ENCODE measurements at places on chromosomes 4 and X.

DNA sequence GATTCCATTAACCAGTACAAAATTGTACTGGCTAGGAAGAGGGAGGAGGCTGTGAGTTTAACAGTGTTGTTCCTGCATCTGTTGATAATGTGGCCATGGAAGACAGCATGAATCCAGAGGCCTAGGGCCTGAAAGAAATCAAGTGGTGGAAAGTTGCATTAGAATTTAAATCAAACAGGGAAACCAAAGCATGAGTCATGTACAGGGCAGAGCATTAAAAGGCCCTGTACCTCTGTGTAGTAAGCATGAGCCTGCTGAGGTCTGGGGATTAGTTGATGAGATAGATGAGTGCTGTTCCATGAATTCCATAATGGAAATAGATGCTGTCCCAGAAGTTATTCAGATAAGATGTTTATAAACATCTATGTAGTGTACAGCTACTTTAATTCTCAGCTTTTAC lies 58.3 kb downstream of the MID1IP1 start:
- peak; percentile 15 for DNase-seq

GRCh38 chr4:105632599-105632998 lies 75.9 kb downstream of the INTS12 start:
- no peak for DNase-seq

DNA sequence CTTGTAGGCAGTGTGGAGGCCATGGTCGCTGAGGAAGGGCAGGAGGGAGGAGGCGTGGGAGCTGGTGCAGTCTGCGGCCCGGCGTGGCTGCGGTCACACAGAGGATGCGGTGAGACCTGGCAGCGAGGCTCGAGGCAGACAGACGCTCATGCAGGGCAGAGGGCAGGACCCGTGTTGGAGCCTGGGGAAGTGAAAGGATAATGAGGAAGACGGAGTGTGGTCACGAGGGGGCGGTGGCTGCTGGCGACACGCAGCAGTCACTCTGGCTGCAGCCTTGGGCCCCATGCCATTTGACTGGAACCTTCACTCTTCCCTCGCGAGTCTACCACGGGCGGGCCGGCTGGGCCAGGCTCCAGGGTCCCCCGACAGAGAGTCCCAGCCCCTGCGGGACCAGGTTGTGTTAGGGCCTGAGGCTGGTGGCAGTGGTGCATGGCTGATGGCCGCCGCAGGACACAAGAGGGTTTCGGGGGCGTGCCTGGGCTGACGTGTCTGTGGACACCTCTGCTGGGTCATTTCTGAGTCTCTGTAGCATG lies 68.8 kb upstream of the HGFAC start:
- no peak for DNase-seq

DNA sequence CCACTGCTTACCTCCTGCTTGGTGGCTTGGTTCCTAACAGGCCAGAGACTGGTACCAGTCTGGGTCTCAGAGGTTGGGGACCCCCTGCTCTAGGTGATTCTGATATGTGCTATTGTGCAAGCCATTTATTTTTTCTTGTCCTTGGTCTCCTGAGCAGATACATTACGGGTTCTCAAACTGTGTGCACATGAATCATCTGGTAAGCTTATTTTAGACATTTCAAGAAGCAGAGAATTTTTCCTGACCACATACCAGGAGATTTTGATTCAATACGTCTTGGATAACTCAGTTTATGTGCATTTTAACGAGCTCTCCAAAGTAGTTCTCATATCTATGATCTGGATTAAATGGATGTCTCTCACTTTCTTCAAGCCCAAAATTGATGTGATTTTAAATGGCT lies 77.2 kb downstream of the FHIP1A start:
- DNase-seq = peak; percentile 32

GRCh38 chr4:129966175-129966574 lies 870.2 kb downstream of the C4orf33 start:
- DNase-seq = no peak

- no peak for DNase-seq
These were observed 237.5 kb downstream of the BCOR start for GRCh38 chrX:39859991-39860861.
